ENCODE measurements at places on chromosomes 12 and 14.

GRCh38 chr14:74551431-74552371, 58.1 kb downstream of the ISCA2 start:
- DNase-seq, result no peak

DNA sequence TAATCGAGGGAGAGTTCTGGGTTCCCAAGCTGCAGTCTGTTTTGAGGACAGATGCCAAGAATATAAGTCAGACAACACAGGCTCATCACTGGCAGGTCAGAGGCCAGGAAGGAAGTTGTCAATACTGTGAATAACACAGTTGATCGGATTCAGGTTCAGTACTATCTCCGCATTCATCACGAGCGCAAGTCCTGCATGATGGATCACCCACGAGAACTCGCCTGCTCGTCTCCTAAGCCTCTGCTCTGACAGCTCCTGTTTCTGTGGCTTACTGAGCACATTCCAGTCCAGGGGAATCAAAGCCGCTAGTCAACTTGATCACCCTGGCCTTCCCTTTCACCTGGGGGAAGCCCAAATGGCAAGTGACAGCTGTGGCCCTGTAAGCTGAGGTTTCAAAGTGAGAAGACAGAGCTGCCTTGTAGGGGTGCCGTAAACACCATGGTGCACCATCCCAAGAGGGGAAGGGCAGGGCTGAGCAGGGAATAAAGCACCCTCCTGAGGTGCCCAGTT, 60.1 kb upstream of the DICER1 start:
- no peak for DNase-seq

DNA sequence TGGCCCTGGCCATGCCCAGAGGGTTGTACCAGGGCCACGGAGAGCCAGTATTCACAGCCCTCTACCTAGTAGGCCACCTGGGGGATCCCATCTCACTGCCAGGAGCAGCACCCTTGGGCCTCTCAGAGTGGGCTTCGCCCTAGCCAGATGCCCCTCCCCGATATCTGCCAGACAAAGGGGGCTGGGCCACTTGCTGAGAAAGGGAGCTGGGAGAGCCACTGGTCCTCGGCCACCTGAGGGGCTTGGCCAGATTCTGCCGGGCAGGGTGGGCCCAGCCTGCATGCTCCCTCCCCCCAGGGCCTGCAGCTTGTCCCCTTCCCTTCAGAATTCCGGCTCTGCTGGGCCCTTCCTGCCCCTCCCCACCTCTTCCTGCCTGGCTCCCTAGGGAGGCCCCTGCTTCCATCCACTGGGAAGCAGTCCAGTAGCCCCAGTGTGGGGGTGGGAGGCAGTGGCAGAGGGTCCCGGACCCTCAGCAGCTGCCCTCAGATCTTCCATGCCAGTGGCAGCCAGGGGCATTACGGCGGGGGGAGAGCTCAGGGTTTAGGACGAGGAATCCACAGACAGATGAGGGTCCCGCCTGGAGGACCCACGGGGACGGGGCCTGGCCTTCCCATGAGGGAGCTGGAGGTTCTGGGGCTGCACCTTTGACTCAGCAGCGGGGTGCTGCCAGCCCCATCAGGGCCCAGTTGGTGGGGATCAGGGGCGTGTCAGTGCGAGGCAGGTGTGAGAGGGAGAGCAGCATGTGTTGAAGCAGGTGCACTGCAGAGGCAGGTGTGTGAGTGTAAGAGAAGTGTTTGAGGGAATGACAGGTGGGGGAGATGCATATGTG, 2.4 kb downstream of the CRIP2 start:
- no peak for DNase-seq

GRCh38 chr12:14868916-14869506, 16.6 kb downstream of the MGP start:
- DNase-seq, result no peak

DNA sequence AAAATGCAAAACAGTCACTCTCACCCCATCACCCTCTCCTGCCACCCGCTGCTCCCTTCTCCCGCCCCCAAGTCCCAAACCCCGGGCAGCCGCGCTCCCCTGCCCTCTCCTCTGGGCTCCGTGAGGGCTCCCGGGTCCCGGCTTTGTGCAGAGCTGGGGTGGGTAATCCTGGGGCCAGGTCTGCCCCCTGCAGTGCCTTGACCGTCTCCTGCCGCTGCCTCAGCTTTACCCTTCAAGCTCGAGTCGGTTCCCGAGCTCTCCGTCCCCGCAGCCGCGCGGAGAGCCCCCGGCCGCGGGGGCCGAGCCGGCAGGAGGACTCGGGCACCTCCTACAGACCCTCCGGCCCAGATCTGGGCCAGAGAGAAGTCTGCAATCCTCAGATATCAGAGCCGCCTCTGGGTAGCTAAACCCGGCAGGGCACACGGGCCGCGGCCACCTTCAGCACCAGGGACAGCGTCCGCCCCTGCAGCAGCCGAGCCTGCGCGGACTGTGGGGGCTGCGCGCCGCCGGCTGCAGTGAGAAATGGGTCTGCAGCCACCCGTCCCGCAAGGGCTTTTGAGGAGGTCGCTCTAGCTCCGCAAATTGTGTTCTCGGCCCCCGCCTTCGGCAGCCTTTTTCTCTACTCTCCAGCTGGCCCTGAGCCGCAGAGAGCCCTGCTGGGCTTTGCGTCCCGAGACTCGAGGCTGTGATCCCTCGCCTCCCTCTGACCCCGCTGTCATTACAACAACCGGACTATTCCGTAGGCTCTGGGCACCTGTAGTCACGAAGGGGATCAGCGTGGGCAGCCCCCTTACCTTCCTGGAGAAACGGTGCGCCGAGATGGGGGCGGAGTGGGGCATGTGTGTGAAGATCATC, 1.2 kb downstream of the PRMT8 start:
- DNase-seq, result no peak

DNA sequence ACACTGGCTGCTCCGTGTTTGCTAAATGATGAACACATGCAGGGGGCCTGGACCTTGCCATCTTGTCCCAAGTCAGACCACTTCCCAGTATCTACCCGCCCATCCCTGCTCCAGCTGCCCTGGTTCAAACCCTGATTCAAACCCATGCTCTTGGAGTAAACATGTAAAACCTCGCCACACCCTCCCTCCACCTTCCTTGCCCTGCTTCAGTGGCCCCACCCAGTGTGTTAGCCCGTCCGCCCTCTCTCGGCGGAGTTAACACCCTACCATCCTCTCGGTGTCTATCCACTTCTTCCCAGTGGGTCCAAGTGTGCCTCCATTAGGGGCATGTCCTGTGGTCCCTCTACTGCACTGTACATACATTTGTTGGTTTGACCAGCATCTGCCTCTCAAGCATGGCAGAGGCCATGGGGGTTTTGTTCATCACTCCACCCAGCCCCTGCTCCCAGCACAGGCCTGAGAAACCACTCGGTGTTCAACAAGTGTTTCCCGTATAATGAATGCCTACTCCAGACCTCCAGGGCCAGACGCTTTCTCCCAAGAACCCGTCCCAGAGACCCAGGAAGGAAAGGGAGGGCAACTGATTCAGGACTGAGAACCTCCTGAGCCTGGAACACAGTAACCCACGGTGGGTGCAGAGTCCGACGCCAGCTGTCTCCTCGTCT, 37.1 kb downstream of the P2RX4 start:
- no peak for DNase-seq

- DNase-seq, result no peak
Observed at GRCh38 chr14:96894966-96895365, 97.8 kb downstream of the VRK1 start.

GRCh38 chr12:42696406-42697149, 107.0 kb upstream of the PRICKLE1 start:
- no peak for DNase-seq

DNA sequence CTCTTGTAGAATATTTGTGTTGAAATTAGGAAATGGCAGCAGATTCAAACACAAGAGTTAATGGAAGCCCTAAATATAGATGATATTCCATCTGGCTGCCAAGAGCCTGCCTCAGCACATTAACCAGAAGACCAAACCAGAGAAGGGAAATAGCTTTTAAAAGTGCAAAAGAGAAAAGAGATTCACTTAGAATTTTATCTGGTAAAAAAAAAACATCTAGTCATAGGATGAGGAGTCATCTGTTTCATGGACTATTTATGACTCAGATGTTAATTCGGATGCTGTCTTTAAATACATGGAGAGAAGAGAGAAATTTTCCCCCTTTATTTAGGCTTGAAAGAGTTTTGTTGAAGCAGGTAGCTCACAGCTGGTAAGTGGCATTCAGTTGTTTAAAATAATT, 201.6 kb upstream of the NUDT4 start:
- DNase-seq, result no peak

- DNase-seq, result no peak
Observed at GRCh38 chr14:103209054-103209453, 85.8 kb downstream of the TNFAIP2 start.

Data from stimulated activated CD8-positive, alpha-beta memory T cell treated with anti-CD3 and anti-CD28 coated beads, Interleukin-4, amount 100 ng/mL, for 4 hours (primary cell).